GM06990 (cell line): ENCODE measurements at places on chromosomes 12 and 14.

GRCh38 chr12:90260136-90260535 lies 551.5 kb upstream of the ATP2B1 start:
- no peak for DNase-seq

DNA sequence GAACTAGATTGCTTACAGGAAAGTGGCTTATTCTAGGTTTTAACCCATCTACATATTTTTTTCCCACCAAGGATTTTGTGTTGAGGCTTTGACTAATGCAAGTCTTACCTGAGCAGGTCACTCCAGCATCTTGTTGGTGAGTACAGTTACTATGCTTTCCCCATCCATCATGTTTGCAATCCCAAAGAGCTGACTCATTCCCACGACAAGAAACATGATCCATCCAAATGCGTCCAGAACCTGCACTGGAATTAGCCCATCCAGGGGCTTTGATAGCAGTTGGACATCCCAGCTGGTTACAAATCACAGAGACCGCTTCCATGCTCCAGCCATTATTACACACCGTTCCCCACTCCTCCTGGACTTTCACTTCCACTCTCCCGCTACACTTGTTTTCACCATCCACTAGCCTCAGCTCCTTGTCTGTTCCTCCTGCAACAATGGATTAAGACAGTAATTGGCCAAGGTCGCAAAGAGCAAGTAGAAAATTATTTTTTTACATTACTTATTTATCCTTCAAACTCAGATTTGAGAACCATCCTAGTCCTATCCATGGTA lies 2.5 kb downstream of the CD163 start:
- no peak for DNase-seq

DNA sequence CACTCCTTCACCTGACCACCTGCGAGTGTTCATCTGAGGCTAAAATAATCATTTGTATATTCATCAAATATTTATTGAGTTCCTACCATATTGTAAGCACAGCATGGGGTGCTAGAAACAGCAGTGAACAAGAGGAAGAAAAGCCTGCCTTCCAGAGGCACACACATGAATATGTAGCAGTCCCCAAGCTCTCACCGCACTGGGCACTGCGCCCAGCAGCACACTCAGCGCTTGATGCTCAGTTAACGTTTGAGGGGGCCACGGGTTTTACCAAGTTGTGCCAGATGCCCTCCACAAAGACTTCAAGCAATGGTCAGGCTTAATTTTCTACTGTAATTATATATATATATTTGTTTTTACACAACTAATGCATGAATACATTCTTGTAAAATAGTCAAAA lies 52.0 kb downstream of the HELB start:
- DNase-seq, result no peak

DNA sequence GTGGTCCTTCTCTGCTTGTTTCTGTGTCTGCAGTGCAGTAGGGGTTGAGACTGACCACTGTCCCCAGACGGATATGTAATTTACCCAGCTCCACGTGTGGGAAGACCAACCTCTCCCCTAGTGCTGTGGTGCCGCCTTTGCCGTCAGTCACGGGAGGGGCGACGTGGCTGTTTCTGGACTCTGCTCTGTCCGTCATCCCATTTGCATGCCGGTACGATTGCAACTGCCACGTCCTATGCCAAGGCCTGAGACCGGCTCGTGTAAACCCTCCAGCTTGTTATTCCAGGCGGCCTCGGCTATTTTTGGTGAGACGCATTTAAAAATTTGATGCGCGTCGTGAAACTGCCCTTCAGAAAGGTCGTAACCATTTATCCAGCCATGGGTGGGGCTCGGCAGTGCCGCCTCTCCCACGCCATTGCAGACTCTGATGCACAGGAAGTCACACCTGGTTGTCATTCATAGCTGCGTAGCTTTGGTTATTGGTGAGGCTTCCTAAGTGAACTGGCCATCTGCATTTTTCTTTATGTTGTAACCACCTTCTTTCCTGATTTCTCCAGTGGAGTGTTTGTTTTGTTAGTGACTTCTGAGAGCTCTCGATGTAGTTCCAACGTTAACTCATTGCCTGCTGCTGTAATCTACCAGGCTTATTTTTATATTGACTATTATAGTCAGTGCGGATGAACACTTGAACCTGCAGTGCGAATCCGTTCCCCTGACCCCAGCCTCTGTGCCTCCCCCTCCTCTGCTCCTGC lies 75.1 kb downstream of the ADGRD1 start:
- DNase-seq, result no peak

DNA sequence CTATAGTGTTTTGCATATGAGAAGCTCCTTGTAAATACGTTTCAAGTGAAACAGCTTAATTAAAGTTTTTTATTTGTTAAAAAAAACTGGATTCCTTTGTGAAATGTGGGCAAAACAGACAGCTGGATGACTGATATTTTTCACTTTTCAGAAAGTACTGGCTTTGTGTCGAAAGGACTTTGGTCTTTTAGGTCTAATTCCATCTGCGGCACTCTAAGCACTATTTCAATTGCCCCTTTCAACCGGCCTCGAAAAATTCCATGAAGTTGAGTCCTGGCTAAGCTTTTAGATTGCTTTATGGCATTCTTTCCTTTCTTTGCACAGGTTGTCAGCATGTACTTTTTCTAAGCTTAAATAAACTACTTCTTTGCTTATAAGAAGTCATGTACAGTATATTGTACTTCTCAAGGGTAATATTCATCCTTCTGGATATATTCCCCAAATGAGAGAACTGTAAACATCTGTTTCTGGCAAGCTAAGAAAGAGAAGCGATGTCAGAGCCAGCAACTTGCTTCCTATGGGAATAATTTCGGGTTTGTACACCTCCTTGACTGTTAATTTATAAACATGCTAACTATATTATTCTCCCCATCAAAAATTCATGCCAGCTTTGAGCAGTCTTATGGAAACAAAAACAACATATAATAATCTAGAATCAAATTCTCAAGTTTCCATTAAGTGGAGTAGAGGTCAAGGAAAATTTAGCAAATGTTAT lies 611.3 kb downstream of the ETNK1 start:
- no peak for DNase-seq

- no peak for DNase-seq
Observed at GRCh38 chr12:31868965-31869364, 90.2 kb upstream of the RESF1 start.

GRCh38 chr12:52650520-52651081 lies 1.4 kb downstream of the KRT2 start:
- DNase-seq, result no peak

- no peak for DNase-seq
Observed at GRCh38 chr12:107131832-107132616, 38.7 kb upstream of the CRY1 start.

- no peak for DNase-seq
Observed at GRCh38 chr12:51687177-51687576, 96.1 kb downstream of the SCN8A start.

DNA sequence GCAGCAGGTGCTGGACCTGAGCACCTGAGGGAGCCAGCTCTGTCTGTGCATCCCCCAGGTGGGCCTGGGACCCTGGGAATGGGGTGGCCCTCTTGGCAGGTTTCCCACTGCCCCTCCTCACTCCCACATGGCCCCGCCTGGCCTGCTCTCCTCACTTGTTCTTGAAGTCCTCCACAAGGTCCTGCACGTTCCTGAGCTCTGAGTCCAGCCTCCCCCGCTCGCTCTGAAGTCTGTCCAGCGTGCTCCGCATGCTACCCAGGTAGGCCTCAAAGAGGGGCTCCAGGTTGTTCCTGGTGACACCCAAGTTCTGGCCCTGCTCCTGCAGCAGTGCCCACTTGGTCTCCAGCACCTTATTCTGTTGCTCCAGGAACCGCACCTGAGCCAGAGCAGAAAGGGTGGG lies 2.9 kb downstream of the KRT79 start:
- DNase-seq, result no peak

GRCh38 chr12:77214136-77214535 lies 148.8 kb upstream of the E2F7 start:
- no peak for DNase-seq

- no peak for DNase-seq
Observed at GRCh38 chr12:93994721-93995120, 153.7 kb upstream of the PLXNC1 start.

DNA sequence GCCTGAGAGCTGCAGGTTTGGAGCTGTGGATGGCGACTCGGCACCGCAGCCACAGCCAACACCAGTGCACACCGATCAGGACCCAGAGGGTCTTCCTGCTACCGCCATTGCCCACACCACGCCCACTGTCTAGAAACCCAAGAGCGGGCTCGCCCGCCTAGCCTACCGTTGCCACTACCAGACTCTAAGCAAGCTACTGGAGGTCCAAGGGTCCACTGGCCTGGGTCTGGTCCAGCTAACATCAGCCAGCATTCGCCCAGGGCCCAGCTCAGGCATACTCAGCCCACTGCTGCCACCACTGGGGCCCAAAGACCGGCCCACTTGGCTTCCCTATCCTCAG lies 30.5 kb upstream of the MON2 start:
- no peak for DNase-seq
